ENCODE measurements at places on chromosomes 12 and 14. TPM values are rescaled to one million over a fixed set of nuclear protein-coding genes. Genes with fewer than 3 reads are reported as not detected.

Gene RTL1
- not detected for total RNA-seq

Gene NRXN3
- 0.22 TPM for total RNA-seq

Gene AICDA
- total RNA-seq, result not detected

Gene FLVCR2
- total RNA-seq, result 1.1 TPM

Gene CCDC38
- total RNA-seq, result not detected

Gene ATP23
- 0.66 TPM for total RNA-seq

Gene TMTC1
- total RNA-seq, result 26.7 TPM

Gene GUCY2C
- total RNA-seq, result not detected

Gene DCN
- 1,080 TPM for total RNA-seq

Gene BBOF1
- 5.9 TPM for total RNA-seq

Gene CLEC1B
- total RNA-seq, result not detected

Gene MGST1
- total RNA-seq, result 25.5 TPM

Gene KRT3
- not detected for total RNA-seq

Gene KDM2B
- 49.5 TPM for total RNA-seq

Gene TAS2R42
- total RNA-seq, result not detected

Gene FAM177A1
- 38.7 TPM for total RNA-seq

Gene CLEC2D
- total RNA-seq, result 3.5 TPM

Gene NPAS3
- not detected for total RNA-seq

Gene NR4A1
- total RNA-seq, result 4.2 TPM

Gene TMEM229B
- total RNA-seq, result 0.43 TPM

Gene OR6C75
- total RNA-seq, result not detected

Gene GRIN2B
- total RNA-seq, result not detected

Gene AQP6
- not detected for total RNA-seq

Gene PLEKHG7
- total RNA-seq, result not detected

Gene CARMIL3
- total RNA-seq, result under 0.01 TPM

Gene DCAF5
- 24.8 TPM for total RNA-seq

Gene HELB
- total RNA-seq, result 3.4 TPM

Gene GPR135
- 4.2 TPM for total RNA-seq

Gene TGM1
- total RNA-seq, result 1.5 TPM

Gene RFX4
- total RNA-seq, result not detected

Gene DBX2
- total RNA-seq, result not detected

Gene LRP1
- 257 TPM for total RNA-seq

Gene USP30
- 9.6 TPM for total RNA-seq

Gene TAS2R7
- total RNA-seq, result not detected

Gene TMEM116
- 13.3 TPM for total RNA-seq

Gene HOTAIR
- total RNA-seq, result not detected

Gene MYF5
- total RNA-seq, result not detected

Gene PRDM4
- total RNA-seq, result 33.0 TPM

Gene ACOT4
- 0.57 TPM for total RNA-seq

Gene RGS6
- not detected for total RNA-seq

Gene MAP3K9
- 0.88 TPM for total RNA-seq

Gene TCL1A
- total RNA-seq, result not detected

Measured in placental pericyte (primary cell).